ENCODE measurements at places on chromosomes 1 and 21. TPM values are rescaled to one million over a fixed set of nuclear protein-coding genes. Genes with fewer than 3 reads are reported as not detected.
A peak's percentile ranks its signal among the peaks of the same experiment; 100 is the strongest.

- no peak for DNase-seq
Observed at GRCh38 chr1:64894438-64895196, 71.7 kb downstream of the JAK1 start.

GRCh38 chr1:30464187-30464617 lies 259.2 kb downstream of the MATN1 start:
- DNase-seq, result no peak

S100A12 gene
- 1,275 TPM for polyA plus RNA-seq

- DNase-seq, result no peak
Observed at GRCh38 chr1:4594286-4594991, 60.0 kb upstream of the AJAP1 start.

CTSS gene
- 2,349 TPM for polyA plus RNA-seq

TSPEAR gene
- polyA plus RNA-seq, result not detected

DNA sequence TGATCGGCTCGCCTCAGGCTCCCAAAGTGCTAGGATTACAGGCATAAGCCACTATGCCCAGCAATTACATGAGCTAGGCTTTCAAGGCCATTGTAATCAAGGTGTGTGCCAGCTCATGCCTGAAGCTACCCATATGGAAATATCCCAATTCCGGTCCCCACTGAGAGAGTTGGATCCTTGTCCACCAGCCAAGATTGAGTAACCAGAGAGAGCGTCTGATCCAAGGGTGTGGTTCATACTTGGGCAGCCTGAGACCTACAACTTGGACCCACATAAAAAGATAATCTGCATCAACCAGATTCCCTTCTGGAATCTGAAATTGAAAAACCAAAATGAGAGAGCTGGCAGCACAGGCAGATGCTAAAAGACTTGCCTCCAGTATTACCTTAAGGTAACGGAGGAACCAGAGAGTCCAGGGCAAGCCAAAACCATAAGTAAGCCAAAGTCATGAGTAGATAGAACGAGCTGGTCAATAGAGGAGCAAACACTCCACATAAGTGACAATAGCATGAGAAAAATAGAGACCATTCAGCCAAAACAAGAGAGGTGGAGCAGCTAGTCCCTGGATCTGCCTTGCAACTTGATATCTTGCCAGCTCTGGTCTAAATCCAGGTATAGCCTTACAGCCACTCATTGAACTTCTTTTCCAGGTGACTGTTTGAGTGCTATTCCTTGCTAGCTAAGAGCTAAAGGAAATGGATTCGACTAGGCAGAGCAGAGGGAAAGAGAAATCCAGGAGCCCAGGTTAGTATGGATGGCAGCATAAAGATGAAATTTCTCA lies 63.8 kb upstream of the ATP1A1 start:
- no peak for DNase-seq

GRCh38 chr1:68232289-68233148 lies at the start of gene WLS:
Gene WLS (minus strand): TSS chr1:68232523. CDS start chr1:68232299, 224 bp downstream.
- peak; percentile 43 for DNase-seq

DNA sequence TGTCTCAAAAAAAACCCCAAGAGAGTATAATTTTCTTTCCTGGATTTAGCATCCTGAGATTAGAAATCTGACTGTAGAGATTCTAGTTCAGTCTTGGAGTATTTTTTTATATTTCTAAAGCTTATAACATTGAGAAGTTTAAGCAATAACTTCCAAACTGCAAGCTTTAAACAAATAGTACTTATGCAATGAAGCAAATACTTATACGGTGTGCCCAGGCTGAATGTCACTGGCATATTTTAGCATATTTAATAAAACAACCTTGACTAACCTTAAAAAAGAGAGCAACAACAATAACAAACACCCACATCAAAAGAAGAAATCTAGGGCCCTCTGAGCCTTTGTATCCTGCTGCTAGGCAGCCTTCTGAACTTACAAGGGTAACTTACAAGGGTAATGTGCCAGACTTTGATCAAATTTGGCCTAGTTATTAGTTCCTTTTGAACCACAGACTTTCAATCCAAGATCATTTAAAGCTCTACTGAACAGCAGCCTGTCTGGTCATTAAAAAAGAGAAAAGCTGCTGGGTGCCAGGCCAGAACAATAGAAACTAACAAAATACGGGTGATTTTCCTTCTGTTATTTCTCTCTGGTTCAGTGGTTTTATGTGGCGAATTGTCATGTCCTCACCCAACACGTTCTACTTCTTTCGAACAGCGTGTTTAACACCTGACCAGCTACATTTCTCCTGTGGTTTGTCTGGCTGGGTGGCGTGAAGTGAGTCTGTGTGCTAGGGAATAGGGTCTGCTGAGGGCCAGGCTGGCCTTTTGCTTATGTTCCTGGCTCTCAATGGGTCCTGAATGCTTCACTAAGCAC lies 16.2 kb downstream of the MTOR start:
- DNase-seq, result no peak

GRCh38 chr1:244583358-244583982 lies 69.5 kb upstream of the DESI2 start:
- DNase-seq, result no peak

FAM72C gene
- 0.31 TPM for polyA plus RNA-seq

GRCh38 chr1:9233241-9233941 lies 1.2 kb upstream of the H6PD start:
- DNase-seq, result peak; percentile 84

RNF186 gene
- not detected for polyA plus RNA-seq

MYBPHL gene
- polyA plus RNA-seq, result not detected

TMEM240 gene
- not detected for polyA plus RNA-seq

DNA sequence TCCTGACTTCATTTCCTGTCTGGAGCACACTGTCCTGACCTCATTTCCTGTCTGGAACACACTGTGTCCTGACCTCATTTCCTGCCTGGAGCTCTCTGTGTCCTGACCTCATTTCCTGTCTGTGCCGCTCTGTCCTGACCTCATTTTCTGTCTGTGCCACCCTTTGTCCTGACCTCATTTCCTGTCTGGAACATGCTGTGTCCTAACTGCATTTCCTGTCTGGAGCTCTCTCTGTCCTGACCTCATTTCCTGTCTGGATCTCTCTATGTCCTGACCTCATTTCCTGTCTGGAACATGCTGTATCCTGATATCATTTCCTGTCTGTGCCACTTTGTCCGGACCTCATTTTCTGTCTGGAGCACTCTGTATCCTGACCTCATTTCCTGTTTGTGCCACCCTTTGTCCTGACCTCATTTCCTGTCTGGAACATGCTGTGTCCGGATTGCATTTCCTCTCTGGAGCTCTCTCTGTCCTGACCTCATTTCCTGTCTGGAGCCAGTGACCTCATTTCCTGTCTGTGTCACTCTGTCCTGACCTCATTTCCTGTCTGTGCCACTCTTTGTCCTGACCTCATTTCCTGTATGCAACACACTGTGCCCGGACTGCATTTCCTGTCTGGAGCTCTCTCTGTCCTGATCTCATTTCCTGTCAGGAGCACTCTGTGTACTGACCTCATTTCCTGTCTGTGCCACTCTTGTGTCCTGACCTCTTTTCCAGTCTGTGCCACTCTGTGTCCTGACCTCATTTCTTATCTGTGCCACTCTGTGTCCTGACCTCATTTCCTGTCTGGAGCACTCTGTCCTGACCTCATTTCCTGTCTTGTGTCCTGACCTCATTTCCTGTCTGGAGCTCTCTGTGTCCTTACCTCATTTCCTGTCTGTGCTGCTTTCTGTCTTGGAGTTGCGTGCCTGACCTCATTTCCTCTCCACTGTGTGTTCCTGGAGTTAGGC lies 27.6 kb downstream of the SKI start:
- DNase-seq, result peak; percentile 95

GRCh38 chr1:241470361-241470760 lies 49.2 kb downstream of the FH start:
- DNase-seq, result no peak

GRCh38 chr1:74579425-74579824 lies 67.0 kb upstream of the LRRC53 start:
- no peak for DNase-seq

- DNase-seq, result peak; percentile 15
Observed at GRCh38 chr21:34073749-34074282, 438 bp downstream of the MRPS6 start.

DNA sequence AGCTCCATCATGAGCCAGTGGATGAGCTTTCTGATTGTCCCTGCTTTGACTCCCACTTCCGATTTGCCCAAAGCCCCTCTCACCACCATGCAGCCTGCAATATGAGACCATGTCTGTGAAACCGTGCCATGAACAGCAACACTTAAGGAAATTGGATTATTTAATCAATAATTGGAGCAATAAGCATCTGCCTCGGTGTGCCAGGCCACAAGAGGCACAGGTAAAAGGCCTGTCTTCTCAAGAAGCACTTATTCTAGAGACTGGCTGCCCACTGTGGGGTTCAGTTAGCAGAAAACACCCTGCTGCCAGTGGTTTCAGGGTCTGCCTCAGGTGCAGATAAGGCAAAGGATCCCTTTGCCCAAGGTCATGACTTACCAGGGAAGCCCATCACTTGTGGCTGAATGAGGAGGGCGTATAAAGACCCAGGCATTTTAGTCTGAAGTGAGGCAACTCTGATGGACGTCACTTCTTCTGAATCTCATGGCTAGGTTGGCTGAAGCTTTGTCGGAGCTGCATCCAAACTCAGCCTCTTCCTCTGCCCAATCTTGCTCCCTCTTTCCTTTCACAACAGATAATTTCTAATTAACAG lies 7.1 kb upstream of the CHI3L2 start:
- no peak for DNase-seq

SPOCD1 gene
- not detected for polyA plus RNA-seq

- DNase-seq, result peak; percentile 100
Observed at GRCh38 chr1:172532700-172533512, at the start of gene SUCO. Gene SUCO (plus strand): TSS chr1:172533150. CDS start chr1:172533436, 286 bp downstream.

- DNase-seq, result no peak
Observed at GRCh38 chr1:5751833-5752745, 240.1 kb downstream of the NPHP4 start.

- no peak for DNase-seq
Observed at GRCh38 chr21:39107739-39108138, 75.5 kb downstream of the PSMG1 start.

EVA1C gene
- 0.63 TPM for polyA plus RNA-seq
